ENCODE measurements at places on chromosomes 2 and 18. TPM values are rescaled to one million over a fixed set of nuclear protein-coding genes. Genes with fewer than 3 reads are reported as not detected.

Gene IMP4
- 139 TPM for total RNA-seq

Gene IL37
- total RNA-seq, result not detected

Gene REG3A
- not detected for total RNA-seq

Gene TTC21B
- total RNA-seq, result 9.0 TPM

Gene TNS1
- total RNA-seq, result 4.3 TPM

Gene IL36RN
- 11.6 TPM for total RNA-seq

Gene CD28
- not detected for total RNA-seq

Gene KLHL30
- total RNA-seq, result not detected
